ENCODE measurements at places on chromosomes 4 and X. TPM values are rescaled to one million over a fixed set of nuclear protein-coding genes. Genes with fewer than 3 reads are reported as not detected.

XAGE3 gene
- total RNA-seq: not detected

FAM114A1 gene
- 117 TPM for total RNA-seq

GRCh38 chr4:55143858-55144257, 18.5 kb upstream of the KDR start:
- DNase-seq: no peak

CXCL6 gene
- 3.0 TPM for total RNA-seq

- no peak for DNase-seq
Measured at GRCh38 chrX:28668303-28668702, 81.1 kb downstream of the IL1RAPL1 start.

CENPVL3 gene
- not detected for total RNA-seq

- DNase-seq: no peak
Measured at GRCh38 chr4:109005523-109005922, 242.7 kb upstream of the ETNPPL start.
